ENCODE measurements at places on chromosomes 2 and 18.
A peak's percentile ranks its signal among the peaks of the same experiment; 100 is the strongest.

GRCh38 chr2:235533616-235534385 lies 40.0 kb downstream of the AGAP1 start:
- no peak for DNase-seq

DNA sequence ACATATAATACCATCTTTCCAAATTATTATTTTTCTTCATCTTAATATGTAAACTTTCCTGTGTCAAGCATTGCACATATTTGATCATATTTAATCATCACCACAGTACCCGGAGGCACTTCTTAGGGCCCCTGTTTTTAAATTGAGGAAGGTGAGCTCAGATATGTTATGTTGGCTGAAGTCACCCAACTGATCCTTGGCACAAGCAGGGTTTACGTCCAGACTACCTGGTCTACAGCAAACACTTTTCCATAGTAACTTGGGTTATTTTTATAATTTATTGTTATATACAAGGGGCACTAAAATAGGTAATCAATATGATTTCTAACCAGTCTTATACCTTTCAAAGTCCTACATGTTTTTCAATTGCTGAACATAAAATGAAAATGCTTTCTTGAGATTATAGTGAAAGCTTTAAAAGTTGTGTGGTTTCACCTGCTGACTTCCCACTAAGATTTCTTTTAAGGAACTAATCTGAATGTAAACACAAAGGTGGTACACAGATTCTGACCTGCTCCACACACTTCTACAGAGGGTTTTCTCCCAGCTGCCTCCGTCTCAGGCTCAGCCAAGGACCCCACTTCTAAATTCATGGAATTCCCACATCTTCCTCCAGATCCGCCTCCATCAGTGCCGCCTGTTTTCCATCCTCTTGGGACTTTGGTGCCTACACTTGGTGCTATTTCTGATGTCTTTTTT lies 52.2 kb downstream of the SH3YL1 start:
- no peak for DNase-seq

DNA sequence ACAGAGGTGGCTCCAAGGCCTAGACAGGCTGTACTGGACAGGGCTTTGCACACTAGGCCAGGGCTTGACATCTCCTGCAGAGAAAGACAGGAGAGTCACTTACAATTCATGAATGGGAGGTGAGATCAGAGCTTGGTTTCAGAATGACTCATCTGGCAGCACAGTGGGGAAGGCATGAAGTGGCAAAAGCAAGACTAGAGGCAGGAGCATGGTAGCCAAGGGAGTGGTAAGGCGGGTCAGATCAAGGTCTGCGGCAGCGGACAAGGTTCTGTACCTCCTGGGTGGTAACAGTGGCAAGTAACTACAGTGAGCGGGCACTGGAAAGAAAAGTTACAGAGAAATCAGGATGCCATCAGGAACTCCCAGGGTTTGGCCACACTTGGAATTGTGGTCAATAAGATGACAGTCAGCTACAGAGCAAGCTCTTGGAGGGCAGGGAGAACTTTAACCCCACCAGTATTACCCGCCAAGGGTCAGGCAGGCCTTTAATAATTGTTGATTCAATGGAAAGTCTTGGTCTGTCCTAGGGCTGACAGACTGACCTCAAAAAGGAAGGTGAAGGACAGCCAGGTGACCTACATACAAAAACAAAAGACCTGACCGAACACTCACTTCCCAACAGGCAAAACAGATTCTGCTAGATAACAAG lies 5.7 kb downstream of the MCFD2 start:
- no peak for DNase-seq

DNA sequence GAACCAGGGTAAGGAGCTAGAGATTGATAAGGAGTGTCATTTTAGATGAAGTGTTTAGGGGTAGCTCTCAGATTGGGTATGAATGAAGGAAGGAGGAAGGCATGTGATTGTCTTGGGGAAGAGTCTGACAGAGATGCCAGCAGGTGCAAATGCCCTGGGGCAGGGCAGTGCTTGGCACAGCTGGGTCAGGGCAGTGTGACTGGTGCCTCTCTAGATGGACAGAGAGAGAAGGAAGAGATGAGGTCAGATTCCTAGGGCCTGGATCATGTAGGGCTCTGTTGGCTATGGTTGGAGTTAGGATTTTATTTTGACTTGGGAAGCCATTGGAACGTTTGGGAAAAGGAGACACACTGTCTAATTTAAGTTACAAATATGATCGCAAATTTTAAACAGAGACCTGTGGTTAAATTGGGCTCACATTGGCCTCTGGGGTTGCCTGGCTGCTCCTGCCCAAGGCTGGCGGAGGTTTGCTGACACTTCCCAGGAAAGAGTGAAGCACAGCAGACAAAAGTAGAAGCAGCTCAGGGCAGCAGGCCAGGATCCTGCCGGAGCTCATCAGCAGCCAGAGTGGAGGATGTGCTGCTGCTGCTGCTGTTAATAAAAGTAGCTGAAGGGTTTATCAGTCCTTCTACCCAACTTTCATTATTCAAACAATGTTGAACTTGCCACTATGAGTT lies 32.7 kb upstream of the FHL2 start:
- no peak for DNase-seq

DNA sequence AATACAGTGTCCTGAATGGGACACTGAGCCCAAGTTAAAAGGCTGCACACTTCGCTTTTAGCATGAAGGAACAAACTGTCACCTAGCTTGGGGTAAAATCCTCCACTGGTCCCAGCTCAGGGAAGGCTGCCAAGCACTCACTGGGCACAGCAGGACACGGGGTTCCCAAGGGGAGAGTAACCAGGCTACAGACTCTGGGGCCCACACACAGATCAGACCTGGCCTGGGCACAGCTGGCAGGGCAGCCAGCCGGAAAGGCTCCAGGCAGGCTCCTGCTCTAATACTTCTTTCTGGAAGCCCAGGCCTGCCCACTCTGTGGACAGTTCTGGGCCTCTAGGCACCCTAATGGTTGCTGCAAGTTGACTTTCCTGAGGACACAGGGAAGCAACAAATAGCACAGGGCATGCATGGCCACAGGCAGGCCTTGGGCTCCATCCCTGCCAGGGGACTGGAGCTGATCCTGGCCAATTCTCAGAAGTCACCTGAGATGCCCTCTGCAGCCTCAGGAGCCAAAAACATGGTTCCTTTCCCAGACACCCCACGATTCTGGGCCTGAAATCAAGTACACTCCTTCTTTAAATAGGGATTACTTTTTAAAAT lies 18.7 kb upstream of the SULT1C3 start:
- peak; percentile 55 for DNase-seq

GRCh38 chr2:169095621-169096105 lies 26.3 kb downstream of the DHRS9 start:
- DNase-seq = no peak

GRCh38 chr2:33167622-33168245 lies 221.0 kb downstream of the LTBP1 start:
- no peak for DNase-seq

- no peak for DNase-seq
These were observed 569.7 kb downstream of the RIT2 start for GRCh38 chr18:42545825-42546224.

DNA sequence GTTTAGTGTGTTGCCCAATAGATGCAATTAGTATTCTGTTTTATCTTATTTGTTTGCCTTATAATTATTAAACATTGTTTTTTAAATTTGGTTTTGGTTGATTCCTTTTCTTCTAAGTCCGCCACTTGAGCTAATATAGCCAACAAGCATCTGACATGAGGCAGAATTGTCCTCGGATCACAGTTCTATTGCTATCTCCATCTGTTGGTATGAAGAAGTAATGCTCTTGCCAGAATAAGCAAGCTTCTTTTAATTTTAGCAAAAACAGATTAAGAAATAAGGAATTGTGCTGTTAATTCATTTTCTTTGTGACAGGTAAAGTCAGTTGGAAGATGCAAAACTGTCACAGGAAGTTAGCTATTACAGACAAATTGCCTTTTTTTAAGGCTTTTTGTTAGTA lies 54.3 kb downstream of the R3HDM1 start:
- no peak for DNase-seq

- no peak for DNase-seq
These were observed 60.6 kb upstream of the HS6ST1 start for GRCh38 chr2:128379021-128380015.

DNA sequence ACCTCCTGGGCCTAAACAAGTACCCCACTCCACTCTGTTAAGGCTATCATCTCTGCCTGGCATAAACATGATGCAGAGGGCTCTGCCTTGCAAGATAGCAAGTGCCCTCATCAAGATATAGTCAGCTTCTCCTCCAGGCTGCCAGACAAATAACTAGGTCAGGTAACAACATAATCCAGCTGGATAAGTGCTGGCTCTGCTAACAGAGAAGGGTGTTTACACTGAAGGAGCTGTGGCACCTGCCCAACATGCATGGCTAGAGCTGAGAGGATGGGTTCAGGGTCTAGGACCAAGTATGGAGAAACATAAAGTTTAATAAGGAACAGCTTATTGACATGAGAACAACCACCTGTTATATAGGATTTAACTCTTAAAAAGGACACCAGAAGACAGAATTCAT lies 42.8 kb downstream of the DLGAP1 start:
- no peak for DNase-seq

DNA sequence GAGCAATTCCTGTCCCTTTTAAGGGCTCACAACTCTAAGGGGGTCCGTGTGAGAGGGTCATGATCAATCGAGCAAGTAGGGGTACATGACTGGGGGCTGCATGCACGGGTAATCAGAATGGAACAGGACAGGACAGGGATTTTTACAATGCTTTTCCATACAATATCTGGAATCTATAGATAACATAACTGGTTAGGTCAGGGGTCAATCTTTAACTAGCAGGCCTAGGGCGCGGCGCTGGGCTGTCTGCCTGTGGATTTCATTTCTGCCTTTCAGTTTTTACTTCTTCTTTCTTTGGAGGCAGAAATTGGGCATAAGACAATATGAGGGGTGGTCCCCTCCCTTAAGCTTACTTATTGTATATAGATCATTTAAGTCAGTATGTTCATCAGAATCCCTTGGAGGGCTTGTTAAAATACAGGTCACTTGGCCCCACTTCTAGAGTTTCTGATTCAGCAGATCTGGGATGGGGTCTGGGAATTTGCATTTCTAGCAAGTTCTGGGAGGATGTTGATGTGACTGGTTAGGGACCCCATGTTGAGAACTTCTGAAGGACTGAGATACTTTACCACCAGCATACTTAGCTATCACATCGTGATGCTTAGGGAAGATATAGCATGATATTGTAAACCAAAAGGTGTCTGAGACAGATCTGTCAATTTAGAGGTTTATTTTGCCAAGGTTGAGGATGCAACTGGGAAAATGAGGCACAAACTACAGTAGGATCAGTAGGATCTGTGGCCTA lies 2.8 kb upstream of the INPP4A start:
- no peak for DNase-seq

DNA sequence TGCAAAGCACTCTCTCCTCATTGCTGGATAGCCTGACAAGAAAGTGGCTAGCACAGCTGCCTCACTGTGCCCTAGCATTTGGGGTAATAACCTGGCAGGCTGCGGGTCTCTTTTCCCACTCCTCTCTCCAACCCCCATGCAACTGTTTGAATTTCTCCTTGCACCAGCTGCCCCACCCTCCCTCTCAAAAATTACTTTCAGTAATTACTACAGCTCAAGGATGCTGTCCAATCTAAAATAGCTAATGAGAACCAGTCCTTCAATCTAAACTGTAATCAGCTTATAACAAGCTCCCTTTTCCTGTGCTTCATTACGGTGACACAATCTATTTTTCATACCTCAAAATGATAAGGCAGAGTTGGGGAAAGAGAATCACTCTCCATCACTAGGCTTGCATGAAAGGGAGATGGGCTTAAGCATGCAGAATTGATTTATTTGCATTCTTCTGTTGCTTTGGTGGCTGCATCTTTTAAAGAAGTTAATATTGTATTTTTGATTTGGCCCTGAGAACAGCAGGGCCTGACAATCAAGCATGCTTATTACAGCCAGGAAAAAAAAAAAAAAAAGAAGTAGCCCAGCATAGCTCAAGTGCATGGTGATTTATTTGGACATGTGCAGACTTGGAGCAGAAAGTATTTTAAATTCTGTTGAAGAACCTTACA lies 881.8 kb downstream of the SLC4A3 start:
- DNase-seq = no peak

DNA sequence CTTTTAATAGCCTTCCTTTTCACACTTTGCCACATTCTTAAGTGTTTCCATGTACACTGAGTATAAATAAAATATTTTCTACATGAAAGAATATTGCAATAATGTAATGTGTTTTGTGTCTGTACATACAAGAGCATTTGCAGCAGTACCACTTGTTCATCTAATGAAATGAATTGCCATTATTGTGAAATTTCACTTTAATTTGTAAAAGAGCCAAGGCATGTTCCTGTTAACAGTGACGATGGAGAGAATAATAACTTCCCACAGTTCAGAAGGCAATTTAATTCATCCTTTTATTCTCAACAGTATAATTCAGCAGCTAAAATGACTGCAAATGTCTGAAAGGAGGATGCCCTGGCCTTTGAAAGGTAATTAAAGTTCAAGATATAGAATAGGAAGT lies 853.9 kb downstream of the LRRTM4 start:
- DNase-seq = no peak

GRCh38 chr2:68909793-68910674 lies 38.8 kb upstream of the BMP10 start:
- peak; percentile 30 for DNase-seq

DNA sequence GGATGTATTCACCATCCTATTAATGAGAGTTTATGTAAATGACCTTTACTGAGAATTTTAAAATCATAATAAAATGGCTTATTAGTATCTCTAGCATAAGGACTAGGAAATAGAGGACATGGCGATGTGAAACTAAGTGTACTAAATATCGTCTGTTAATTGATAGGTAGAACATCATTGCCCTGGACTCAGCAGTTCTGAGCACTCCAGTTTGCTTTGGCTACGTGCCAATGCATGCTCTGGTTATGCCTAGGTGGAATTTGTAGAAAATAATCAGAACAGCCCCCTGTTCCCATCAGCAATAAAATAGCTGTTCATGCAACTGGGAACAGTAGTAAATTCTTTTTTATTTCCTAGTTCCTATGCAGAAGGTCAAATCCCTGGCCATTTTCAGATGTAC lies 247.8 kb downstream of the DOK6 start:
- no peak for DNase-seq

DNA sequence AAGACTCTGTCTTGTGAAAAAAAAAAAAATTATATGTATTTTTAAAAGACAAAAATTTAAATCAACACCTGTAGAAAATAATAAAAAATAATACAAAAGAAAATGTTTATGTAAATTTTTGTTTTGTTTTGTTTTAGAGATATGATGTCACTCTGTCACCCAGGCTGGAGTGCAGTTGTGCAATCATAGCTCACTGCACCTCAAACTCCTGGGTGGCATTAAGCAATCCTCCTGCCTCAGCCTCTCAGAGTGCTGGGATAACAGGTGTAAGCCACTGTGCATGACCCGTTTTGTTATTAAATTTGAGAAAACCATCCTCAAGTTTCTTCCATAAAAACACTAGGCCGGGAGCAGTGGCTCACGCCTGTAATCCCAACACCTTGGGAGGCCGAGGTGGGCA lies 56.2 kb upstream of the B3GNT7 start:
- no peak for DNase-seq

DNA sequence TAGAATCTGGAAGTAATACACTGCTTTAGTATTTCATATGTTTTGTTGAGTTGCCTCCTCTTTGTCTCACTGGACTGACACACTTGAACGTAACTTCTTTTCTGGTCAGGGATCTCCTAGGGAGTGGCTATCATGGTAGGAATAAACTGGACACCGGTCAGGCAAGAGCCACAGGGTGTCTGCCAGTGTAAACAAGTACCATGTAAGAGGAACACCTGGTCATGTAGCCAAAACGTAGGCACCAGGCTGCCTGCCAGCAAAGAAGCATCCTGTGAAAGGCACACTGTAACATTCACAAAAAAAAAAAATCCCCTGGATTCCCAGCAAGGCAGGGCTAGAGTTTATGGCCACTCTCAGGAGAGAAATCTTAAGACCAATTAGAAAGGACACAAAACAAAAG lies 372.8 kb upstream of the RND3 start:
- no peak for DNase-seq

All from amygdala (tissue), 56 donors.